ENCODE measurements at places on chromosomes 7 and 10. TPM values are rescaled to one million over a fixed set of nuclear protein-coding genes. Genes with fewer than 3 reads are reported as not detected.

The ANKRD61 gene
- total RNA-seq = not detected

GRCh38 chr10:132363921-132364593 lies 32.1 kb downstream of the LRRC27 start:
- no peak overlapping the region for H3K27ac ChIP-seq
- H3K27me3 ChIP-seq = no peaks in the 10 kb centered on the region
- H3K36me3 ChIP-seq = no peaks in the 10 kb centered on the region
- no peak overlapping the region for H3K4me3 ChIP-seq
- no peak for DNase-seq

DNA sequence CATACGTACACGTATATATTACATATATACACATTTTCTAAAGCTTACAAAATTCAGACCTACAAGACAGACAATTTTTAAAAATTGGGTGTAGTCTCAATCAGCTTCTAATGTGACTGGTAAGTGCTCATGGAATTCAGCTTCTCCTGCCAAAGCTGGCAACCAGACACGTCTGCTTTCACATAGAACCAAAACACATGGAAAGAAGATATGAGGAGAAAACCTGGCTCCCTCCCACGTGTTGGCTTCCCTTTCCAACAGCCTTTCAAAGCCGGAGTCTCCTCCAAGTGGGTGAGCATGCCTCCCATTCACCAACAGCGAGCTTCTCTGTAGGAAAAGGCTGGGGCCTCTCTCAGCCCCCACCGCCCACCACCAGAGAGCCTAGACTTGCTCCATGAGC lies 33.4 kb downstream of the CDCA7L start:
- H3K27ac ChIP-seq = no peak overlapping the region
- H3K27me3 ChIP-seq = no peaks in the 10 kb centered on the region
- H3K4me1 ChIP-seq = no peaks in the 10 kb centered on the region
- DNase-seq = no peak
- no peak overlapping the region for H3K4me3 ChIP-seq

DNA sequence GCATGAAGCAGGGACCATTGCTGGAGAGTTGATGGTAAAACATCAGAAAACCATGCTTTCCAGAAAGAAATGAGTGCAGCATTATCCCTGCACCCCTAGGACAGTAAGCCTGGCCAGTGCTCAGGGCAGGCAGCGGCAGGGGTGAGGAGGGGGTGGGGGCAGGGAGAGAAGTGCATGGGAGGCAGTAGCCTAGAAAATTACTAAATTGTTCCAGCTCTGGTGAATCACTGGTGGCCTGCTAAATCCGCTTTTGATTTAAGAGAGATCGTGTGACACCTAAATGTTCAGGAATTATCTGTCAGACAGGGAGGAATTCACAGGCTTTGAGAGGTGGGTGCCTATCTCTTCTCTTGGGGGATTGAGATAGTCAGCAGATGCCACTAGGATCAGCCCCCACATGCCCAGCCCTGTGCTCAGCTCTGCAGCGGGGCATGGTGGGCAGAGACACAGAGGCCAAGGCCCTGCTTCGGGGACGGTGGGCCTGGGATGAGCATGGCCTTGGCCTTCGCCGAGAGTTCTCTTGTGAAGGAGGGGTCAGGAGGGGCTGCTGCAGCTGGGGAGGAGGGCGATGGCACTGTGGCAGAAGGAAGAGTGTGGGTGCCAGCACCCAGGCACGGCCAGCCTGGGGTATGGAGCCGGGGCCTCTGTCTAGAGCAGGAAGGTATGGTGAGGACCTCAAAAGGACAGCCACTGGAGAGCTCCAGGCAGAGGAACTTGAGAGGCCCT lies 5.0 kb upstream of the AQP1 start:
- H3K27me3 ChIP-seq = no peaks in the 10 kb centered on the region
- no peaks in the 10 kb centered on the region for H3K36me3 ChIP-seq
- no peak overlapping the region for H3K27ac ChIP-seq
- H3K4me1 ChIP-seq = peaks cover 11% of the 10 kb centered on the region
- no peak for DNase-seq
- no peak overlapping the region for H3K4me3 ChIP-seq

The ERLIN1 gene
- total RNA-seq = 58.4 TPM

GRCh38 chr7:74371381-74372341 lies 82.0 kb upstream of the GTF2IRD1 start:
- peak overlapping the region; percentile 55 for H3K27ac ChIP-seq
- no peaks in the 10 kb centered on the region for H3K36me3 ChIP-seq
- DNase-seq = peak; percentile 75
- H3K4me3 ChIP-seq = no peak overlapping the region

DNA sequence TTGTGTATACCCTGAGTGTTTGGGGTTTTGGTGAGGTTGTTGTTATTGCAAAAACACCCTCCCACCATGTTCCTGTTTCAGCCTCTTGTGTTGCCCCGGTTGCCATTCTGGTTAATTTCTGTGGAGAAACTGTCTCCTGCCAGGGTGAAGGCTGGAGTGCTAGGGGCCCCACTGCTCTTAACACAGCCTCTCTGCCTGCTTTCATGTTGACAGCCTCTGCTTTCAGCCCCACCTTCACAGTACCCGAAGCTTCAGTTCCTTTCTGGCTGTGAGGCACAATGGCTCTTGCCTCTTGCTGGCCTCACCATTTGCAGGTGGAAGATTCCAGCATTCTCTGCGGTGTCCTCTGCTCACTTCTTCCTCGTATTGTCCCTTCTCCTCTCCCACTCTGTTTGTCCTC lies 19.2 kb downstream of the SLC18A2 start:
- no peak overlapping the region for H3K4me3 ChIP-seq
- DNase-seq = no peak
- H3K36me3 ChIP-seq = no peaks in the 10 kb centered on the region
- H3K4me1 ChIP-seq = no peaks in the 10 kb centered on the region
- no peaks in the 10 kb centered on the region for H3K27me3 ChIP-seq

The RAPGEF5 gene
- 42.2 TPM for total RNA-seq

The PMPCB gene
- total RNA-seq = 80.5 TPM

The SPACDR gene
- 0.54 TPM for total RNA-seq

DNA sequence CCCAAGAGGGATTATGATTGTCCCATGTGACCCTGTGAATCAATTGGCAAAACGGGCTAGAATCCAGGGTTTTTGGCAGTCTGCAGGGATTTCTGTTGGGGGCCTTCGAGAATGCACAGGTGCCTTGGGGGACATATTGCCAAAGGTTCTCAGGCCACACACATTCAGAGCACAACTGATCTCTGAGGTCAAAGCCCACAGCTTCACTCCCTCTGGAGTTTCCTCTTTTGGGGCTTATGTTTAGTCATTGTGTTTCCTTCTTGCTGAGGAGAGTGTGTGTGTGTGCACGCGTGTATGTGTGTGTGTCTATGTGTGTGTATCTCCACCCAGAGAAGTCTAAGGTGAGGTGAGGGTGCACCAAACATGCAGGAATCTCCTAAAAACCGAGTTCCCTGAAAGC lies 8.8 kb downstream of the PPIF start:
- no peaks in the 10 kb centered on the region for H3K4me1 ChIP-seq
- H3K4me3 ChIP-seq = no peak overlapping the region
- H3K36me3 ChIP-seq = peaks cover 22% of the 10 kb centered on the region
- no peaks in the 10 kb centered on the region for H3K27me3 ChIP-seq
- DNase-seq = peak; percentile 13

The ODAD2 gene
- not detected for total RNA-seq

GRCh38 chr7:117270371-117270770 lies 52.5 kb downstream of the WNT2 start:
- H3K27ac ChIP-seq = no peak overlapping the region
- H3K27me3 ChIP-seq = no peaks in the 10 kb centered on the region
- no peak overlapping the region for H3K4me3 ChIP-seq
- no peak for DNase-seq
- H3K36me3 ChIP-seq = no peaks in the 10 kb centered on the region

GRCh38 chr10:91540733-91541132 lies 92.1 kb downstream of the PPP1R3C start:
- no peak for DNase-seq
- no peaks in the 10 kb centered on the region for H3K27me3 ChIP-seq
- no peaks in the 10 kb centered on the region for H3K36me3 ChIP-seq
- no peak overlapping the region for H3K27ac ChIP-seq
- H3K4me1 ChIP-seq = no peaks in the 10 kb centered on the region
- H3K4me3 ChIP-seq = no peak overlapping the region

- H3K36me3 ChIP-seq = no peaks in the 10 kb centered on the region
- no peaks in the 10 kb centered on the region for H3K27me3 ChIP-seq
- no peak for DNase-seq
- no peaks in the 10 kb centered on the region for H3K4me1 ChIP-seq
- H3K4me3 ChIP-seq = no peak overlapping the region
These were observed 169.4 kb downstream of the ADARB2 start for GRCh38 chr10:1567742-1568495.

GRCh38 chr7:117157241-117158209 lies 165.3 kb downstream of the WNT2 start:
- H3K27me3 ChIP-seq = no peaks in the 10 kb centered on the region
- no peak overlapping the region for H3K4me3 ChIP-seq
- DNase-seq = no peak
- no peak overlapping the region for H3K27ac ChIP-seq
- H3K36me3 ChIP-seq = no peaks in the 10 kb centered on the region
- H3K4me1 ChIP-seq = no peaks in the 10 kb centered on the region

DNA sequence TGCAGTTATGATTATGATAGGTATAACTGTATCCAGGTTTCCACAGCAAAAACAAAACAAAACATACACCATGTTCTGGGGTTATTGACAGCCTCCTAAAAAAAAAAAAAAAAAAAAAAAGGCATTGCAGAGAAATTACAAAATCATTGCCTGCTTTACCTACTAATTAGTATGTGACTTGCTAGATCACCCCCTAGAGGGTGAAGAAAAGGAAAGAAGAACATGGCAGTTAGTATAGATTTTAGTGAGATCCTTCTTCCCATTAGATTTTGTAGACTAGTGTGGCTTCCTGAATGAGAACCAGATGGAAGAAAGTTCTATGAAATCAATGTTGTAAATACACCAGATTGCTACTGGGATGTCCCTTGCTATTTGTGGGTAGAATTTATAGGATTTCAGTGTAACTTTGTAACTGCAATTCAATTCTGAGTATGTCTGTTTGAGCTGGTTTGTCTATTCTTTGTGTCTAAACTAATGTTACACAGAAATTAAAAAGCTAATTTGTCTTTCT lies 24.0 kb upstream of the AGBL3 start:
- H3K36me3 ChIP-seq = no peaks in the 10 kb centered on the region
- H3K27ac ChIP-seq = no peak overlapping the region
- no peak for DNase-seq
- no peaks in the 10 kb centered on the region for H3K4me1 ChIP-seq

GRCh38 chr7:16933296-16934279 lies 51.8 kb upstream of the AGR3 start:
- H3K4me3 ChIP-seq = no peak overlapping the region
- no peak for DNase-seq
- no peaks in the 10 kb centered on the region for H3K27me3 ChIP-seq
- no peaks in the 10 kb centered on the region for H3K4me1 ChIP-seq
- no peaks in the 10 kb centered on the region for H3K36me3 ChIP-seq

The OPALIN gene
- not detected for total RNA-seq

DNA sequence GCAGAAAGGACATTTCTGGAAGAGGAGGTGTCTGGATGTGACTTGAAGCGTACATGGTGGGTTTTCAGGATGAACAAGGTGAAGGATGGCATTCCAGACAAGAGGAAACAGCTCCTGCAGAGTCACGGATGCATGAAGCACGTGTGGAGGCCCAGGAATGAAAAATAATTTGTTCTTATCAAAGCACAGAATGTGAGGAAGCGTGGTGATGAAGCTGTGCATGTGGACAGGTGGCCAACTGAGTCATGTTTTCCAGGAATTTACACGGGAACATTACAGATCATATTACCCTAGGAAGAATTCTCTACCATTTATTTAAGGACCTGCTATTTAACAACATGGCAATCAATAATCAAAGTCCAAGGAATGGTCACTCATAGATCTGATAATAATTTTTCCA lies 413.2 kb upstream of the KLF6 start:
- no peak for DNase-seq
- H3K4me3 ChIP-seq = no peak overlapping the region
- no peaks in the 10 kb centered on the region for H3K27me3 ChIP-seq
- H3K36me3 ChIP-seq = no peaks in the 10 kb centered on the region
- no peaks in the 10 kb centered on the region for H3K4me1 ChIP-seq
- no peak overlapping the region for H3K27ac ChIP-seq

The HYAL4 gene
- total RNA-seq = not detected

The ANKRD2 gene
- 0.24 TPM for total RNA-seq

GRCh38 chr7:105017657-105018365 lies 3.8 kb downstream of the KMT2E start:
- peak overlapping the region; percentile 62 for H3K4me3 ChIP-seq
- H3K27ac ChIP-seq = peak overlapping the region; percentile 99
- H3K4me1 ChIP-seq = peaks cover 11% of the 10 kb centered on the region
- no peaks in the 10 kb centered on the region for H3K36me3 ChIP-seq
- DNase-seq = no peak

The LBX1 gene
- total RNA-seq = not detected

- no peaks in the 10 kb centered on the region for H3K36me3 ChIP-seq
- no peaks in the 10 kb centered on the region for H3K4me1 ChIP-seq
- no peak for DNase-seq
- no peak overlapping the region for H3K4me3 ChIP-seq
- H3K27ac ChIP-seq = no peak overlapping the region
These were observed 81.6 kb downstream of the SAMD9 start for GRCh38 chr7:93036149-93036640.

The AVPI1 gene
- total RNA-seq = 26.6 TPM

The HOXA10 gene
- total RNA-seq = 25.4 TPM

- no peak overlapping the region for H3K27ac ChIP-seq
- H3K4me3 ChIP-seq = no peak overlapping the region
- no peaks in the 10 kb centered on the region for H3K4me1 ChIP-seq
These were observed 2.6 kb downstream of the STK31 start for GRCh38 chr7:23712368-23713284.

GRCh38 chr7:24715661-24716479 lies 41.4 kb downstream of the GSDME start:
- H3K36me3 ChIP-seq = no peaks in the 10 kb centered on the region
- H3K4me3 ChIP-seq = no peak overlapping the region
- no peaks in the 10 kb centered on the region for H3K27me3 ChIP-seq
- DNase-seq = no peak

DNA sequence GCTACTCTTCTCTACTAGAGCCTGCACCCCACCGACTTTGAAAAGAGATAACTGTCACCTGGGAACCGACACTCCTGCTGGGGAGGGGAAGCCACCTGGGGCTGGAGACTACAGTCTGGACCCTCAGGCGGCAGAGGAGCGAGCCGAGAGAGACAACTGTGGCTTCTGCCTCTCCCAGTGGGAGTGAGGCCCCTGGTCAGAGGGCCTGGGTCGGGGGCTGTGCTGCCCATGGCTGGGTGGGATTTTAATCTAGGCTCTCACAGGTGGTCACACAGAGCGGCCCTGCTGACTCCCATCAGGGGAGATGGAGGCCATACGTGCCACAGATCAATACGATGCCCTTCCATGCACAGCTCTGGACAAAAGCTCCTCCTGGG lies 372.1 kb downstream of the DNAJB6 start:
- H3K27ac ChIP-seq = no peak overlapping the region
- DNase-seq = no peak
- H3K4me1 ChIP-seq = no peaks in the 10 kb centered on the region
- H3K27me3 ChIP-seq = no peaks in the 10 kb centered on the region

Data from colonic mucosa (tissue), 4 donors.